ENCODE measurements at places on chromosomes 11 and 22.

GRCh38 chr11:7538031-7538430 lies 24.2 kb downstream of the PPFIBP2 start:
- no peak for DNase-seq

GRCh38 chr11:28703371-28703770 lies 595.2 kb downstream of the METTL15 start:
- DNase-seq: no peak

- DNase-seq: no peak
These were observed 66.3 kb downstream of the ZC3H12C start for GRCh38 chr11:110159476-110159875.

- no peak for DNase-seq
These were observed 34.4 kb downstream of the SCUBE2 start for GRCh38 chr11:9057007-9057406.

DNA sequence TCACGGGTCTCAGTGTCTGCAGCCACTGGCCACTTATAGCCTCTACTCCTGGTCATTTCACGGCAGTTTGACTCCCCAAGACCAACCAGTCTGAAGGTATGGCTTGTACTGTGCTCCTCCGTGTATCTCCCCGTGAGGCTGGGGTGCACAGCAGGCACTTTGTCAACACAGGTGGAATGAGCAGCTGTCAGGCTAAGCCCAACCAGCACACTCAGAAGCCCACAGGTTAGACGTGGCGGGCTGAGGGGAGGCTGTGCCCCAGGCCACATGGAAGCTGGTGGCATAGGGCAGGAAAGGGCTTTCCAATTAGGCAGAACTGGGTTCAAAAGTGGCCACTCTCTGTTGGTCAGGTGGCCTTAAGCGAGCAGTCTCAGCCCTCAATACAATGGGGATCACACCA lies 7.0 kb downstream of the TP53I11 start:
- DNase-seq: no peak
